ENCODE measurements at places on chromosomes 3 and 15.

GRCh38 chr3:49007068-49007770 is at the start of gene WDR6:
WDR6 (plus strand) TSS chr3:49007391; CDS start chr3:49007432, 41 bp downstream.
- peak; percentile 89 for DNase-seq

- DNase-seq = peak; percentile 77
Measured at GRCh38 chr15:71219645-71220044, 104.4 kb downstream of the THSD4 start.

DNA sequence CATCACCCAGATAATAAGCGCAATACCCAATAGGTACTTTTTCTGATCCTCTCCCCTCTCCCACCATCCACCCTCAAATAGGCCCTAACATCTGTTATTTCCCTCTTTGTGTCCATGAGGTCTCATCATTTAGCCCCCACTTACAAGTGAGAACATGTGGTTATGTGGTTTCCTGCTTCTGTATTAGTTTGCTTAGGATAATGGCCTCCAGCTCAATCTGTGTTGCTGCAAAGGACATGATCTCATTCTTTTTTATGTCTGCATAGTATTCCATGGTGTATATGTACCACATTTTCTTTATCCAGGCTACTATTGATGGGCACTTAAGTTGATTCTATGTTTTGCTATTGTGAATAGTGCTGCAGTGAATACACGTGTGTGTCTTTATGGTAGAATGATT is 165.4 kb downstream of the MBNL1 start:
- DNase-seq = no peak

DNA sequence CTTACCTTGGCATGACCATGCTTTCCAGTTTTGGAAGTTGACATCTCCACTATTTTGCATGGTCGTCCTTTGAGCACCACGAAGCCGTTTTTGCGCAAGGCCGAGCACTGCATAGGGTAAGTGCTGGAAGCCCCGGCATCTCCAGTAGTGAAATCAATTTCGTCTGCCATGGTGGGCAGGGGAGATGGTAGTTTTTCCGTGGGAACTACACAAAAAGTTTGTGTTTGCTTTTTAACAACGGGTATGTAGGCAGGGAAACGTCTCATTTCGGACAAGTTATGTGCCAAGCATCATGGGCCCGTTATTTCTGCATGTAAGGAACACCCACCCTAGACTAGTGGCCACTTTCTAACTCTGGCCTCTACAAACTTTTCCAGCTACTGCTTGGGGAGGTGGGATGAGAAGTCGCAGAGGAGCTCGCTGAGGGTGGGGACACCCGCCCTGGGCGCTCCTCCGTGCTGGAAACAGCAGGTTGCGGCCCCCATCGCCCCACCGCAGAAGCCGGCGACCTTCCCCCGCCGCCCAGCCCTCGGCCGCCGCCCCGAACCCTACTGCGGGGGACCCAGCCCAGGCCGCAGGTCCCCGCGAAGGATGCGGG is 701 bp downstream of the EIF5A2 start:
- no peak for DNase-seq

Data from epithelial cell of prostate (primary cell).